ENCODE measurements at places on chromosomes 11 and 22.

DNA sequence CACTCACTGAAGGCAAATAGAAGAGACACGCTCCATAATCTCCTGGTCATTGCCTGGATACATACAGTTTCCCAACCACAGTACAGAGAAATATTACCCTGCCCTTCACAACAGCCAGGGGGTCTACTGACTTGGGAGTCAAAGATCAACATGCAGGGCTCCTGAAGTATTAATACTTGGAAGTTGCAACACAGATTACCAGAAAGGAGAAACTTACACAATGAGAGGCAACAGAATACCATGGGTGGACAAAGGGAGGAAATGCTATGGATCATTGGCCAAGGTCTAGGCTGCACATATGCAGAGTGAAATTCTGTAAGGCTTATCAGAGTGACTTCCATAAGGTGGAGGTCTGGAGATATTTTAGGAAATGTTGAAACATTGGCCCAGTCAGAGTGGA lies 267.9 kb upstream of the FAT3 start:
- no peak for DNase-seq

- no peak for DNase-seq
These were observed 34.4 kb upstream of the CALCB start for GRCh38 chr11:15038963-15039362.

DNA sequence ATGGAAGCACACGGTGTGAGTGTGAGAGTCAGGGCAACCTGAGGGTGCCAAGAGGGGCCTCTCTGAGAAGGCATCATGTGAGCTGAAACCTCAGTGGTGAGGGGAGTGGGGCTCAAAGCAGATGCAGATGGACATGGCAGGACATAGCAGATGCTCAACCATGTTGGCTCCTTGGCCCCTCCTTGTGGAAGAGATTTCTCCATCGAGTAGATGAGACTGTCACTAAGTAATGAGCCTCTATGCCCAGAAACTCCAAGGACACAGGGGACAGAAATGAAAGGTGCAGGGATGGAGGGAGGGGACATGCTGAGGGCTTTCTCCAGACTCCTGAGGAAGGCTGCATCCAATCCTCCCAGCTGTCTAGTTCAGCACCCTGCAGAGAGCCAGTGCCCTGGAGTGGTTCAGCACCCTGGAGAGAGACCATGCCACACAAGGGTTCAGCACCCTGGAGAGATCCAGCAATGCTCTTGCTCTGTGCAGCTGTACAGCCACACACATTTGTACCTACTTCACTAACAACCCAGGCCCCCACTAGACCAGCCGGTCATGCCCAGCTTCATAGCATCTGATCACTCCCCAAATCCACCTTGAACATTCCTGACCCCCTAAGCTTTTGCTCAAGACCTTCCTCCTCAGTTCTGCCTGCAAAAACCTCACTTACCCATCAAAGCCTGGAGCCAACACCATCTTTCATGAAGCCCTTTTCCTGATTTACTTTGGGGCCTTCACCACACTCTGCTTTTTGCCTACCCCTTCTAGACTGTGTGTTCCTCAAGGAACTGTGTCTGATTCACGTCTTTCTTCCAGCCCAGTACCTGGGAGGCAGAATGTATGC lies 252.0 kb downstream of the CTTN start:
- DNase-seq = no peak

- no peak for DNase-seq
These were observed 15.7 kb upstream of the FAM83F start for GRCh38 chr22:39979048-39979447.

GRCh38 chr11:58133309-58134076 lies 8.2 kb upstream of the OR9I1 start:
- no peak for DNase-seq

- DNase-seq = no peak
These were observed 4.5 kb downstream of the WNT11 start for GRCh38 chr11:76201672-76202412.

- DNase-seq = no peak
These were observed 48.1 kb downstream of the SHANK2 start for GRCh38 chr11:71204294-71204693.

DNA sequence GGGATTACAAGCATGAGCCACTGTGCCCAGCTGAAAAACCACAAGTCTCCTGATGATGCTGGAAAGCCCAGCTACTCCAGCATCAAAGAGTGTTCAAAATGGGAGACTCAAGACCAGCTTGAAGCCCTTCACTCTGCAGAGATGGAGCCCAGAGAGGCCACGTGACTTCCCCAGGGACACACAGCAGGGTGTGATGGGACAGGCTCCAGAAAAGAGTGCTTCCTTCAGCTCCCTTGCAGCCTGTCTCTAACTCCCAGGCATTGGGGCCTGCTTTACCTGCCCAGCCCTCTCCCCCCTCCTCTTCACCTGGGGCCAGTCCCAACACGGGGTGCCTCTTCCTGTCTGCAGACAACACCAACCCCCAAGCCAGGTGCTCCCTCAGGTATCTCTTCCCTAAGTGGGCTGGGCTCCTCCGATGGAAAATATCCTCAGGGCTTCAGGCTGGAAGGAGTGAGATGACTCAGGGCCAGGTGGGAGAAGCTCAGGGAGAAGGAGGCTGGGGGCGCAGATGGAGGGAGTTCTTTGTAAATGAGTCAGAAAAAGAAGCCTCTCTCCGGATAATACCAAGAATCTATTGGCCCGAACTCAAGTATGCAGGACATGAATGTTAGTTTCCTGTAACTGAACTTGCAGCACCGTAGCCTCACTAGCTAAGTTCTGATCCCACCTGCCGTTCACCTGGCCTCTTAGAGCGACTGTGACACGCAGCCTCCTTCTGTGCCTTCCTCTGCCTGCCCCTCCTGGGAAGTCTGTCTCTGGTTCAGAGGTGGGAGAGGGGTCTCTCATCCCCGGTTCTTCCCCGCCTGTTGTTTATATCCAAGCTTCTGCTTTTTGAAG lies 326.6 kb downstream of the MN1 start:
- DNase-seq = no peak

- DNase-seq = no peak
These were observed 351.1 kb downstream of the CADM1 start for GRCh38 chr11:115153135-115153534.

DNA sequence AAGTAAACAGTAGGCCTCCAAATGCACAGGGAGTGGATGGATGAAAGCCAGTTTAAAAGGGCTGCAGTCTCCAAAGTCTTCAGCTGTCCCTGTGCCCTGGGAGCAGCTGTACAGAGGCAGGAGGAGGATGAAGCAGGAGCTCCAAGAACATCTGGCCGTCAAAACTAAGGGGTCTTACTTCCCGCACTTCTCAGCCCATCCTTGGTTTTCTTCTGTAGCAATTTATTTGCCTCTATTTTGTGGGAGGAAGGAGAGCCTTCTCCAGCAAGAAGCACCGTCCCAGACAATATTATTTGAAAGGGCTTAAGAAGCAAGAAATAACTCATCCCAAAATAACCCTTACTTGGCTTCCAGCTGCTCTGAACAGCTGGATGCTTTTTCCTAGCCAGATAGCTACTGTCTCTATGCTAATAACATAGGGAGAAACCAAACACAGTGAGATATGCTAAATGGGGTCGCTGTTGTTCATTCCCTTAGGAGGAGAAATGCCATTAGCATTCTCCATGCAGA lies 133.2 kb downstream of the SPATA19 start:
- DNase-seq = no peak

Data from activated T-cell treated with anti-CD3 and anti-CD28 coated beads, Interleukin-2, amount 50 U/mL, for 4 hours (primary cell).